ENCODE measurements at places on chromosomes 7 and 10.

DNA sequence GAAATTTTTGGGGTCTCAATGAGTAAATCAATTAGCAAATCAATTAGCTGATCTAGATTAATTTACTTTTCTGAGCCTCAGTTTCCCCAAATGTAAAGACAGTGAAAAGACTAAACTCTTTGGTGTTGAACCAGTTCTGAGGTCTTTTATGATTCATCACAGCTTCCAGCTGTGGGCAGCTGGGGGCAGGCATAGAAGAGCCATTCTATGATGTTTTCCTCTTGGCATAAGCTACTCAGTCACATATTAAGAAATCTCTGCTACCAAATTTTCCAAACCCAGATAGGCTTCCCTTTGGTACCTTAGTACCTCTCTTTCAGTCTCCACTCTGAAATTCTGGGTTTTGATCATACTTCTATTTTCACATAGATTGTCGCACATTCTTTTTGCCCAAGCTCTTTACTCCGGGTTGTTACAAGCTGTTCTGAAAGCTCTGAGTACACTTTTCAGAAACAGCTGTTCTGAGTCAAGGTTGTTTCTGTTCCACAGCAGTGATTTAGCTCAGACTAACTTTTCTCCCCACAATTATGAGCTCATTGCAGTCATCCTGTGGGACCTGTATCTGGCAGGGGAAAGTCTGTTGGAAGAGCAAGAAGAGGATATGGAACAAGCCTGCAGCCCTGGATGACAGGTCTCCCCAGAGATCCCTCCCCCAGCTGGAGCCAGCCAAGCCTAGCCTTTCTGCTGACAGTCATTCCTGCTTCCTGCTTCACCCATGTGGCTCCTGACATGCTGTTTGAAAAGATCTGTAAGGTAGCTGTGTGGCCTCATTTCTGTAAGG lies 599.6 kb upstream of the GHITM start:
- no peak for DNase-seq

- peak; percentile 81 for DNase-seq
Measured at GRCh38 chr10:103416436-103417147, 20.2 kb downstream of the PDCD11 start.

- peak; percentile 61 for DNase-seq
Measured at GRCh38 chr10:11720260-11720741, 21.9 kb upstream of the ECHDC3 start.

DNA sequence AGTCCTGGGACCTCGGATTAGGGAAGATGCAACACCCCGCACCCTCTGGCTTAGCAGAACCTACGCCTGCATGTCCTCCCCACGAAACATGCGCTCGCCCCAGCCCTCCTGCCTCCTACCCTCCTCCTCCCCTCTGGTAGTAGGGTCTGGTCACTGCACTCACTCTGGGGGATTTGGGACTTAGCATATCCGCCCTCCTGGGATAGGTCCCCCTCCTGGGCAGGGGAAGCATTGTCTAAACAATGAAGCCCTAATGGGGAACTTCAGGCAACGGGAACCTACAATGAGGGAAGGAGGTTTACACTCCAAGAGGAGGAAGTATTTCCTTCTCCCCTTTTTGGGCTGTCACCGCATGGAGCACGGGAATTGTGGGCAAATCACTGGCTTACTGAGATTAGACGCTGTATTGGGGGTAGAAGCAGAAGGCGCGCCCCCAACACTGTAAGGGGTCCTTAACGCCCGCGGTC lies 892 bp downstream of the CRHR2 start:
- no peak for DNase-seq

GRCh38 chr7:77516085-77516484 lies 21.0 kb upstream of the PTPN12 start:
- no peak for DNase-seq
